ENCODE measurements at places on chromosomes 7 and 10.

DNA sequence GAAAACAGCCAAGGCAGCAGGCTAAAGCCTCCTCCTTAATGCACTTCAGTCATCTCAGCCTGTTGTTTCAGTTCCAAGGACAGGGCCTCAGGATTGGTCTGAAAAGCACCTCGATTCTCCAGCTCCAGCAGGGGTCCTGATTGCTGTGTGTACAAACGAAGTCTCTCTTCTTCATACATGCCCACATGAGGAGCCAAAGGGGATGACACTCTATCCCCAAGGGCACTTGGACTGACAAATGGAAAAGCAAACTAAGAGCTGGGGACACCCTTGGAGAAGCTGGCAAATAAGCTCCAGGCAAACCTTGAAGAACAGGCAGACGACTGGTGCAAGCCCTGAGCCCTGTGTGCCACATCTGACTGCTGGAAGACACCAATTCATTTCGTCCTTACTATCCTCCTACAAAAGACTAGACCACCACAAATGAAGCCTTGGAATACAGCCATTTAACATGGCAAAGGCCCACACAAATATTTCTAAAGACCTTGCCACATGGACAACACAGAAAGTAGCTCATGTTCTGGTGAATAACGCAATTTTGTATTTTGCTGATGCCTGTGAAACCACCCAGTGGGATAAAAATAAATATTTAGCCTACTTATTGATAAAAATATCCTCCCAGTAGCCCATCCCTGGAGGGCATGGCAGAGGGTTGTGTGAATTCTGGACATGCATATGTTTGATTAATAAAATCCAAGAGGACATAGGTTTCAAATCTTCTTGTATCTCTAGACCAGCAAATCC lies 61.9 kb downstream of the PARD3 start:
- no peak for DNase-seq

- DNase-seq = no peak
Measured at GRCh38 chr10:80163741-80164341, 31.3 kb downstream of the PLAC9 start.

GRCh38 chr7:100578246-100579183 lies 4.8 kb upstream of the SAP25 start:
- DNase-seq = no peak

DNA sequence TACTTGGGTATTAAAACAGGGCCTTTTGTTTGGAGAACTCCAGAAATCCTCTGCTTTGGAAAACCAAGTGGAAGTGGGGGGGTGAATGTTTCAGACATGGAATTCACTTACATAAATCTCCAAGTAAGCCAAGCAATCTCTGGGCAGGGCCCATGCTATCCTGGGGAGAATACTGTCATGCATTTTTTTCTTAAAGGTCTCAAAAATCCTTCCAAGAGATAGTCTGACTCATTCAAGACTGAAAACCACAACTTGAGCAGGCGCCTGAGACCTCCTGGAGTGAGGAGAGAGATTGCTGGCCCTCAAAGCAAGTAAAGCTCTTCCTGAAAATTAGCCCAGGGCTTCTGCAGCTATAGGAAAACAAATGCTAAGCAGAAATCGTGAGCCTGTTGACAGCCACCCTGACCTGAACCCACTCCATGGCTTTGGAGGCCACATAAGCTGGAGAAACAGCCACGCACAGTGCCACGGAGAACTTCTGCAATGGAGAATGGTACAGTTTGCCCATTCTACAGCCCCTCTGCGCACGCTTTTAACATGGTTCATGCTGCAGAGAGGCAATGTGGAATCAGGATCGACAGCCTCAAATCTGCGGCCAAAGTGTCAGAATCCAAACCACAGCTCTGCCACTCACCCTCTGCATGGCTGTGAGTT lies 203.1 kb upstream of the AUTS2 start:
- DNase-seq = no peak

GRCh38 chr7:7221599-7222038 lies 39.3 kb downstream of the C1GALT1 start:
- no peak for DNase-seq

DNA sequence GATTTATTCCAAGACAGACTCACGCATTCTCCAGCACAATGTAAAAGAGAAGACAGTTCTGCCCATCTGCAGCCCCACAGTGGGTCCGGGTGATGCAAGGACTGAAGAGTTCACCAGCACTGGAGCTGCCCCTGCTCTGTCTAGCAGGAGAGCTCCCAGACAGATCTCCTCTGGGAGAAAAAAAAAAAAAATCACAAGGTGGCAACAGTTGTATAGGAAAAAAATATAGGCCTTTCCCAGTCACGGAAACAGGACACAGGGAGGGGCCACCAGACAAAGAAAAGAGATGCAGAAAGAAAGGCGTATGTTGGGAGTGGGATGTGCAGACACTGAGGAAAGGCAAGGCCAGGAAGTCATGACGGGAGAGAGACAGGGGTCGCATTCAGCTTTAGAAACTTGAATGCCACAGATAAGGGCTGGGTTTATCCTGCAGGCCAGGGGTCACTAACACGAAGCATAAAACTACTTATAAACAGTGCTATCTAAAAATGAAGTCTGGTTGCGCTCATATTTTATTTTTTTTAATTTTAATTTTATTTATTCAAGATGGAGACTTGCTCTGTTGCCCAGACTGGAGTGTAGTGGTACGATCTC lies 54.1 kb downstream of the FAM171A1 start:
- DNase-seq = no peak

- no peak for DNase-seq
Measured at GRCh38 chr10:113151190-113151666, 201.2 kb downstream of the TCF7L2 start.

- DNase-seq = no peak
Measured at GRCh38 chr10:26637521-26638275, 59.8 kb upstream of the PDSS1 start.

DNA sequence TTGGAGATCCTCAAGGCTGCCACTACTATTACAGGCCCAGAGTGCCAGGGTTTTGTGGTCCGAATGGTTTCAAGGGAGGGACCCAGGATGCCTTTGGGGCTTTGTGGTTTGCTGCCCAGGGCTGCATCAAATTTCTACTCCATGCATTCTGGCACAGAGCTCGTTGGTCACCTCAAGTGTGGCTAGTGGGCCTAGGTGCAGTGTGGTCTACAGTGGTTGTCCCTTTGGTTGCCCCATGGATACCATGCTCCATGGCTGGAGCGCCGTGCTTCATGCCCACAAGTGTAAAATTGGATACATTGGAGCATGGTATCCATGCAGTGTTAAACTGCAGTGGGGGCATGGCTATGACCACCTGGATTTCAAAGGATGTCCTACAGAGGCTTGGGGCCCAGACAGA lies 5.4 kb upstream of the PRF1 start:
- DNase-seq = no peak

- DNase-seq = no peak
Measured at GRCh38 chr10:51522858-51523257, 176.5 kb downstream of the CSTF2T start.

- DNase-seq = no peak
Measured at GRCh38 chr7:155002411-155003091, 373 bp downstream of the PAXIP1 start.

GRCh38 chr10:43122096-43122495 lies 16.1 kb upstream of the CSGALNACT2 start:
- DNase-seq = no peak

GRCh38 chr7:14974688-14975087 lies 72.1 kb upstream of the DGKB start:
- no peak for DNase-seq

DNA sequence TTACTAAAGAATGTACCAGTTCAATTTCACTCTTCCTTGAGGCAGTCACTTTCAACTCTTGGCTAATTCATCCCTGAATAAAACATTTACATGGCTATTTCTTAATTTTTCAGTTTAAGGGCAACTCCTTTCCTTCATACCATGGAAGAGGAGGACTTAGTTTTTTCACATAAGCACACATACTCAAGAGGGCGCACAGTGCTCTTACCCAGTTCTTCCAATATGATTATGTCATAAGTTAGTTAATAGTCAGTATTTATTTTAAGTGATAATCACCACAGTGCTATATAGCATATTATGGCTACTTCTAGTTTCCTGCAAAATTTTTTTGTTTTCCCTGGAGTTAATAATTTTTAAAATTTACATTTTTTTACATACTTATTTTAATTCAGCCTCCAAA lies 58.6 kb downstream of the SND1 start:
- no peak for DNase-seq

- DNase-seq = no peak
Measured at GRCh38 chr10:71391701-71392100, 5.0 kb upstream of the CDH23 start.

- peak; percentile 14 for DNase-seq
Measured at GRCh38 chr10:23343591-23344240, 881 bp downstream of the C10orf67 start.

- no peak for DNase-seq
Measured at GRCh38 chr10:47099474-47099873, 188.2 kb downstream of the PTPN20 start.

GRCh38 chr10:102753718-102754117 lies 10.0 kb downstream of the WBP1L start:
- DNase-seq = no peak

GRCh38 chr10:81019029-81019890 lies 481.6 kb downstream of the SH2D4B start:
- DNase-seq = no peak
